ENCODE measurements at places on chromosomes 16 and 17. TPM values are rescaled to one million over a fixed set of nuclear protein-coding genes. Genes with fewer than 3 reads are reported as not detected.

DNA sequence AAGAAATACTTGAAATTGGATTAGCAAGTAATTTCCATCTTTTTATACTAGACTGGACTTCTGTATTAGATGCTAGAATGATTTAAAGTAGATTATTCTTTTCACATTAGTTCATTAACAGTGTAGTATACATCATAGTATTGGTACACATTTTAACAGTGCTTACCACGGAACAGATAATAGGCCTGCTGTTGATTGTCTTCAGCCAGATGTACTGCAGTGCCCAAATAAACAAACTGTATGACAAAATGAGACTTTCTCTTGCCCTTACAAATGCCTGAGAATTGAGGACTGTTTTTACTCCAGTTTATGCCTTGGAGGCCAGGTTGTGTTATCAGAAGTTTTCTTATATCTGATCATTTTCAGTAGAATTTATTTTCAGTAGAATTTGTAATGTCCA lies 631 bp downstream of the EVI2A start:
- DNase-seq: no peak

- DNase-seq: no peak
These were observed 66.9 kb downstream of the MYO18A start for GRCh38 chr17:29113334-29113733.

DNA sequence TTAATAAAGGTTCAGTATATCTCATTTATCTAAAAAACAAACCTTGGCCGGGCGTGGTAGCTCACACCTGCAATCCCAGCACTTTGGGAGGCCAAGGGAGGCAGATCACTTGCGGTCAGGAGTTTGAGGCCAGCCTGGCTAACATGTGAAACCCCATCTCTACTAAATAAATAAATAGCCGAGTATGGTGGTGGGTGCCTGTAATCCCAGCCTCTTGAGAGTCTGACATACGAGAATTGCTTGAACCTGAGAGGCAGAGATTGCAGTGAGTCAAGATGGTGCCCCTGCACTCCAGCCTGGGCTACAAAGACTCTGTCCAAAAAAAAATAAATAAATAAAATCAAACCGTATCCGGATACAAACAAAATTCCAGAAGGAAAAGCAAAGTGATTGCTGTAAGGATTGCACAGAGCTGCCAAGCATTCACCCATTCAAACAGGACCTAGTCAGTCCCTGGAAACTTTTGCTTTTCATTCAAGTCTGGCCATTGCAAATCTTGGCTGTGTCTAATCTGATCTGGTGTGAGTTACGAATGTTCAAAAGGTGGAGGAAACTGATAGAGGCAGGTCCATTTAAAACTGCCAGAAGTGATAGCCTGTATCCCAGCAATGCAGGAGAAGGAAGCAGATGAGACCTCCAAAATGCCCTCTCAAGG lies 102.5 kb upstream of the CLEC3A start:
- DNase-seq: no peak

HASPIN gene
- 0.13 TPM for total RNA-seq

GRCh38 chr17:41689497-41690299 lies 1.0 kb downstream of the EIF1 start:
- no peak for DNase-seq

NLK gene
- 17.2 TPM for total RNA-seq

- DNase-seq: no peak
These were observed 25.8 kb downstream of the ZNRF1 start for GRCh38 chr16:75024594-75024993.

DNA sequence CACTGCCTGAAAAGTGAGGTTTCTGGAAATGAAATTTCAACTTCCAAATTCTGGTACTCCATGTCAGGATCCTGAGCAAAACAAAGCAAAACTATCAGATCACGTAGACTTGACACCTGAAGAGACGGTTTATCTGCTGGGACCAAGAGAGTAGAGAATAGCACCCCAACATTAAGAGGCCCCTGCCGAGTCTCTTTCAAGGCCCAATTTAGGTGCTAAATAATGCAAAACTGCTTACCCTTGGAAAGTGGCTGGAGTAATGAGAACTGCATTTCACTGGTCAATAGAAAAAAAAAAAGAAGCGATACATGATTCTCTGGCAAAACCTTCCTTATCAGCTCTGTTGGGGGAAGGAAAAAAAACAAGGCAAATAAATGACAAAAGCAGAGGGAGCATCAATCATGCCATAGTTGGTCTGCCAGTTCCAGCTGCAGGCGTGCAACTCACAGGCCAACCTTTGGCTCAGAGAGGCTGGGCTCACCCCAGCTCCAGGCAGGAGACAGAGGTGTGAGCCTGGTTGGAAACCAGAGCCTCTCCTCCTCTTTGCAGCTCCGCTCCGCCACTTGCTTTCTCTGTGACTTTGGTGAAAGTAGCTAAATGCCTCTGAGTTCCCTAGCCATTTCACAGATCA lies 595.2 kb downstream of the TOX3 start:
- no peak for DNase-seq

ZNF267 gene
- total RNA-seq: 17.7 TPM

DNA sequence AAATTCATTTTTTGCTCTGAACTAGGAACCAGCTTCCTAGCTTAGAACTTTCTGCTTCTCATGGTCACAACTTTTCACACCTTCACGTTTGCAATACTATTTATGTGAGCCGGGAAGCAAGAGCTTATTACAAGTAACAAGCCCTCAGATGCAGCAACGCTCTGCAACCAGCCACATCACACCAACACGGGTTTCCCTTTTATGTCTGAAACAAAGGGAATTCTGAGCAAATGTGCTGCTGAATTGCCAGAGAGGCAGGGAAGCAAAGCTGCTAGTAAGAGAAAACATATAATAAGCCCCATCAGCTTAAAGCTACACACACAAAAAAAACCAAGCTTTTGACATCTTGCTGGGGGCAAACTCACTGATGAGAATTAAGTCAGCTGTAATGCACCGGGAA lies 122.2 kb downstream of the SLC39A11 start:
- no peak for DNase-seq

ABCA6 gene
- total RNA-seq: 200 TPM

PGS1 gene
- total RNA-seq: 46.5 TPM

PDILT gene
- not detected for total RNA-seq

GDPD1 gene
- total RNA-seq: 3.8 TPM

DNA sequence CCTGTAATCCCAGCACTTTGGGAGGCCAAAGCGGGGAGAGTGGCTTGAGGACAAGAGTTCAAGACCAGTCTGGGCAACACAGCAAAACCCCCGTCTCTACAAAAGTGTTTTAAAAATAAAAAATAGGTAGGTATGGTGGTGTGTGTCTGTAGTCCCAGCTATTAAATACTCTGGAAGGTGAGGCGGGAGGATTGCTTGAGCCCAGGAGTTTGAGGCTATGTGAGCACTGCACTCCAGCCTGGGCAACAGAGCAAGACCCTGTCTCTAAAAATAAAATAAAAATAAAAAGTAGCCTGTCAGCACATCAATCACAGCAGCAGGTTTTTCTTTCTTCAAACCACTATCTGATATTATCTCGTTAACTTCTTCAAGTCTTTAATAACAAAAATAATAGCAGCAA lies 1.6 kb downstream of the USP31 start:
- DNase-seq: no peak

TMEM186 gene
- 5.7 TPM for total RNA-seq

DNA sequence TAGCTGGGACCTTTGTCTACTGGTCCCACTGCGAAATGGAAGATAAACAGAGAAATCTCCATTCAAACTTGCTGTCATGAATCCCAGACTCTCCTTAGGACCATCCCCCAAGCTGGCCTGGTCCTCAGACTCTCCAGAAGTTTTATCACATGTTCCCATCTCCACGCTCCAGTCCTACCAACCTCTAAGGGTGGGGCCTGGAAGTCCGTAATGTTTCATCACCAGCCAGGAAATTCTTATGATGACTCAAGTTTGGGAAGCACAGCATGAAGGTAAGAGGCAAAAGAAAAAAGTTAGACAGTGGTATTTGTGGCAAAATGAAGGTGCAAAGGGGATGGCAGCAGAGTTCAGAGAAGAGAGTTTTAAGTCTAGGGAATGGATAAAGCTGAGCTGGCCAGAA lies 52.7 kb downstream of the ZNF18 start:
- DNase-seq: no peak

OVCA2 gene
- total RNA-seq: 19.8 TPM

DNA sequence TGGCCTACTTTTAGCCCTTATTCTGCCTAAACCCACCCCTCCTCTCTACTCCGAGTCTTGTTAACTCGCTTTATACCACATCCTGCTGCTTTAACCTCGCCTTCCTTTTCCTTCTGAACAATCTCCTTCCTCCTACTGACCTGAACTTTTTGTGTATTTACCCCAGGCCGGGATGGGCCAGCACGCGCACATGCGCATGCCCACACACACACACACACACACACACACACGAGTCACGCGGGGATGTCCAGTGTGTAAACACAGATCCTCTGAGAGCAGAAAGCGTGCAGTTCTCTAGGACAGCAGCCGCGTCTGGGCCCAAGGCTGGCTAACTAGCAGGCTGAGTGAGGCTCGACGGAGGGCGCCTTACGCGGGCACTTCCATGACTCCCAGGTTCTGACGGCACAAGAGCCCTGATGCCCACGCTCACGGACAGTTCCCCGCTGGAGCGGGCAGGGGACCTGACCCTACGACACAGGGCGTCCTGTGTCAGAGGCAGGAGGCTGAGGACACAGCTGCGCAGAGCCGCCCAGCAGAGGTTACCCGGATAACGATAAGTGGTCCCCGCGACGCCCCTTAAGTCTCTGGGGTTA lies 610 bp downstream of the PIK3R5 start:
- DNase-seq: no peak

GRCh38 chr16:79638386-79638785 lies 37.8 kb upstream of the MAF start:
- DNase-seq: no peak

DNA sequence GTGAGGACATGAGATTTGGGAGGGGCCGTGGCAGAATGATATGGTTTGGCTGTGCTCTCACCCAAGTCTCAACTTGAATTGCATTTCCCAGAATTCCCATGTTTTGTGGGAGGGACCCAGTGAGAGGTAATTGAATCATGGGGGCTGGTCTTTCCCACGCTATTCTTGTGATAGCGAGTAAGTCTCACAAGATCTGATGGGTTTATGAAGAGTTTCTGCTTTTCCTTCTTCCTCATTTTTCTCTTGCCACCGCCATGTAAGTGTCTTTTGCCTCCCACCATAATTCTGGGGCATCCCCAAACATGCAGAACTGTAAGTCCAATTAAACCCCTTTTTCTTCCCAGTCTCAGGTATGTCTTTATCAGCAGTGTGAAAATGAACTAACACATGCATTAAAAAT lies 40.6 kb downstream of the CCT6B start:
- DNase-seq: no peak

DNA sequence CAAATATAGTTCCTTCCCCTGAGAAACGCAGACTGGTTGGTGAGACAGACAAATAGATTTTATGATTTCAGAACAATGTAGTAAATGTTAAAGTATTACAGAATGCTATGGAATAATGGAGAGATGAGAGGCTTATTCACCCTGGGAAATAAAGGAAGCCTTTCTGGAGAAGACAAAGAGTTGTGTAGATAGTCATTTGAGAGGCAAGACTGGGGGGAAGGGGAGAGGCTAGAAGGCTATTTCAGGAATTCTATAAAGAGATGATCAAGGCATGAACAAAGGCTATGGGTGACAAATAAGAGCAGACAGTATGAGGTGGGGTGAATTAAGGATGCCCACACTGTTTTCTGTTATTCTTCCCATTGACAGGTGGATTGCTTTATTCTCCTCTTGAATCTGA lies 211.4 kb downstream of the GRIN2A start:
- DNase-seq: no peak

DNA sequence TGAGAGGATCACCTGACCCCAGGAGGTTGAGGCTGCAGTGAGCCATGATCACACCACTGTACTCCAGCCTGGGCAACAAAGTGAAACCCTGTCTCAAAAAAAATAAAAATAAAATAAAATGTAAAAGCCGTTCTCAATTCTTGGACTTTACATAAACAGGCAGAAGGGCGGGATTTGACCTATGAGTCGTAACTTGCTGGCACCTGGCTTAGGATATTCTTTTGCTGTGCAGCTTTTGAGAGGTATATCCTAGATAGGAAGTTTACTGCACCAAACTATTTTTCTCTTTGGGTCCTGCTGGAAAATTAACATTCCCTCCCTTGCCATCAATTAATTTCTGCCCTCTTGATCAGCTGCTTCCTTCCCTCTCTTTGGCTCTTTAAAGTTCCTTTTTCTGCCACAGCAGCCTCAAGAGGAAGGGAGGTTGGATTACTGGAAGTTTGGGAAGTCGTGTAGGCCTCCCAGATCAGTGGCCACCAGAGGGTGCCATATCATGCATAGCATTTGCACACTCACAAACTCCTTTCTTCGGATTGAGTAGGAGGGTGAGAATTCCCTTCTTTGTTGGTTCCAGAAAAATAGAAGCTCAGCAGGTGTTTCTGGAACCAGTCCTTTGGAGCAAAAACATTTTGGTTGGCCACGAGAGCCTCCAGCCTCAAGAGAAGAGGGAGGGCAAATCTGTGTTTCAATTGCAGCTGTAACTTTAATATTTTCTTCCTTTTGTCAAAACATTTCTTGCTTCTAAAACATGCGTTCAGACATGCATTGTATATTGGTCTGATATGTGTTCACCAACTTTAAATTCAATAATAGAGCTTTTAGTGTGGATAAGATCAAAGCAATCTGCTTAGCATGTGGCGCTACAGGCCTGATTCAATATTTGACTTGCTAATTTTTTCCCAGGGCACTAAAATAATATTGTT lies 147.3 kb downstream of the CCDC182 start:
- peak; percentile 83 for DNase-seq

DNA sequence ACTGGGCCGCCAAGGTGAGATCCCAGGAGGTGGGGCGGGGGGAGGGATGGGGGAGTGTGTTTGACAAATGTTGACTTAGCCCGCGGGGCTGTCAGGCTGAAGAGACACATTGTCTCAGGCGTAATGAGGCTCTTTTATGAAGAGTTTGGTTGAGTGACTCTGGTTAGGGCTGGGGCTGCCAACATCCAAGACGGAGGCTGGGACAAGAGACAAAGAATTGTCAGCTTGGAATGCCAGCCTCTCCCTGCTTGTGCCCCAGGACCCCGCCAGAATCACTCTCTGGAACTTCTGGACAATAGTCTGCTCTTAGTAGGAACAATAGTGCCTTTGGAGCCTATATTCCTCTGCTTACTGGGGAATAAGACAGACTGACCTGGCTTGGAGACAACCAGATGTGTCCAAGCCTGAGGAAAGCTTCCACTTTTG lies 24.0 kb downstream of the PCTP start:
- no peak for DNase-seq

DNA sequence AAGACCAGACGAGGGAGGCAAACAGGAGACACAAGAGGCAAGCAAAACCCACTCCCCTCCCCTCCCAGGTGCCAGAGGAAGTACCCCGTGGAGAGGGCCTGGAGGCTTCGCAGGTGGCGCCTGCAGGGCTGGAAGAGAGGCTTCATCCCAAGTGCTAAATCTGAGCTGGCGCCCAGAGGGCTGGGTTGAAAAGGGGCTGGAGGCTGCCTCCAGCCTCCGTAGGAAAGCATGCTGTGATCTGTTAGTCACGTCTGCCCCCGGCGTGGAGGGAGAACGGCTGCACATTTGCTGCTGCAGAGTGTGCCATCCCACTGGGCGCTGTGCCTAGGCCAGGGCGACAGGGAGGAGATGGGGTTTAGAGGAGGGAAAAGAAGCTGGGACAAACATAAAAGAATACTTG lies 16.9 kb downstream of the RPH3AL start:
- peak; percentile 20 for DNase-seq

GRCh38 chr17:55219934-55220333 lies 44.8 kb upstream of the HLF start:
- no peak for DNase-seq

GRCh38 chr16:68298907-68299561 lies 11.7 kb downstream of the SLC7A6OS start:
- no peak for DNase-seq

- no peak for DNase-seq
These were observed 163.8 kb upstream of the TBX2 start for GRCh38 chr17:61235827-61236197.

AGRP gene
- total RNA-seq: not detected

DEXI gene
- 42.3 TPM for total RNA-seq

GRCh38 chr17:8843344-8843743 lies 24.1 kb downstream of the PIK3R6 start:
- DNase-seq: no peak

Measured in aorta (tissue), 5 donors.